ENCODE measurements at places on chromosomes 4 and X.

GRCh38 chr4:145681956-145682355 lies 2.0 kb downstream of the C4orf51 start:
- peak; percentile 9 for DNase-seq

- no peak for DNase-seq
Measured at GRCh38 chr4:15410750-15411149, 17.1 kb upstream of the C1QTNF7 start.

GRCh38 chr4:73139991-73140390 lies 70.5 kb upstream of the COX18 start:
- DNase-seq, result no peak

GRCh38 chr4:117010671-117011070 lies 74.7 kb downstream of the TRAM1L1 start:
- no peak for DNase-seq

DNA sequence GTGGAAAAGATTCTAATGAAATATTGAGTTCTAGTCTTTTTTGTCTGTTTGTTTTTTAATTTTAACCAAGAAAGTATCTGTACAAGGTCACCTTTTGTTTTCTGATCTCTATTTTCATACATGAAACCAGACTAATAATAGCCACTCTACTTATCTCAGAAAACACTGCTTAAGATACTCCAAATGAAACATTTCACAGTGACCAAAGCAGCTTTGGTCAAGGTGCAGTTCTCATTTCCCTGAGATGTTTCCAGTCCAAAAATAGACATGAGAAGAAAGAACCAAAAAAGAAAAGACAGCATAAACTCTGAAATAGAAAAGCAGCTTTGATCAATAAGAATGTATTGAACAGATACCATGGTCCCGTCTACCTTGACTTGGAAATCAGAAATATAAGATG lies 782.8 kb downstream of the RAB28 start:
- DNase-seq, result no peak

DNA sequence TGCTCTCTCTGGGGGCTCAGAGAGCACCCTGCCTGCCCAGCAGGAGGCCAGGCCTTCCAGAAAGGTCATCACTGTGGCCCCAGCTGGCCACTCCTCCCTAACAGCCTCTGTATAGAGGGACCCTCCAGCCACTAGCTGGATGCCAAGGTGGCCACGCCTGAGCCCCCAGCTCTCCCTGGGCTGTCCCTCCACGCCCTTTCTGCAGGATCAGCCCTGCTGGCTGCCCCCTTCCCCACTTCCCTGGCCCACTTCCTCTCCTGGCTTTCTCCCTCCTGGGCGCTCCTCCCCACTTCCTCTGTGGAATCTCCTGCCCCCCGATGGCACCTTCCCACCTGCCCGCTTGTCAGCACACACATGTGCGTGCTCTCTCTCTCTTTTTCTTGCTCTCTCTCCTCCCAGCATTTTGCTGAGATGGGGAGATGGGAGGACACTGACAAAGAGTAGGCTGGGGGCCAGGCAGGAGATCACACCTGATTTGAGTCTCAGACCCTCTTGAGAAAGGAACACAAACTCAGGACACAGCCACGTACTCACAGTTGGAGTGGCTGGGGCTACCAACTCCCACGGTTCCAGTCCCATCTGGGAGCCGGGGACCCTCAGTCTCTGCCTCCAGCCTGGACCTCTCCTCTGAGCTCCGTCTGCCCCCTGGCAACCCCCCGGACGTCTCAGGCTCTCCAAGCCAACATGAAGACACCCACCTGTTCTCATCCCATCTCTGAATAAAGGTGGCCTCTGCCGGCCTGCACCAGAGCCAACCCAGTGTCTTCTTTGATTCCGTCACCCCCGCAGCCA lies 62.1 kb upstream of the AFAP1 start:
- DNase-seq, result no peak

DNA sequence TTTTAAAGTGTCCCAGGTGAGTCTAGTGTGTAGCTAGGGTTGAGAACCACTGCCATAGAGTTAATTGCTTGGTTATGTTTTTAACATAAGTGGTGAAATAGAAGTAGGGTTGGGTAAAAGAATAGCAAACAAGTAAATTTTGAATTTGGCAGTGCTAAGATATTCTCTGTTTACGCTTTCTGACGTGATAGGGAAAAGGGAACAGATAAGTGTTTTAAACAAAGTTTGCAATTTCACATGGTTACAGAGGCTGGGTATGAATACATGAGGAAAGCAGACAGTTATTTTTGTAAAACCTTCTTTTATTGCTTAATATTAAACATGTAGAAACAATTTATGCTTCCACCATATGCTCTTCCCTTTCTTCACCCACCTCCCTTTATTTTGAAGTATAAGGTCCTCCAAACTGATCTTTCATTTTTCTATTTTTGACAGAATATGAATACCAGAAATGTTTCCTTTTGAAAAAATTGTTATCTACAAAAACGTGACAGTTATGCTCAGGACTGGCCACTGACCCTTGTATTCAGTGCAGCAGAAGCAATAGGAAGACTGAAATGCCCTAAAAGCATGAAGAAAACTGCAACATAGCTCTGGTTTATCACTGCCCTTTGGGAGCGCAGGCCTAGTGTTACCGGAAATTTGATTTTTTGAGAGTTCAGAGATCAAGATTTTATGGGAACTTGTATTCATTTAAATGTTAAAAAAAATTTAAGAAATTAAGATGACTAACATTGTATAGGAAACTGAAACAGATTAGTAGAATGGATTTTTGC lies 214.4 kb upstream of the ARSJ start:
- no peak for DNase-seq

Data from AG08395 (cell line).